ENCODE measurements at places on chromosomes 7 and 10.

GRCh38 chr7:42502022-42502421 lies 265.0 kb upstream of the GLI3 start:
- no peak for DNase-seq

DNA sequence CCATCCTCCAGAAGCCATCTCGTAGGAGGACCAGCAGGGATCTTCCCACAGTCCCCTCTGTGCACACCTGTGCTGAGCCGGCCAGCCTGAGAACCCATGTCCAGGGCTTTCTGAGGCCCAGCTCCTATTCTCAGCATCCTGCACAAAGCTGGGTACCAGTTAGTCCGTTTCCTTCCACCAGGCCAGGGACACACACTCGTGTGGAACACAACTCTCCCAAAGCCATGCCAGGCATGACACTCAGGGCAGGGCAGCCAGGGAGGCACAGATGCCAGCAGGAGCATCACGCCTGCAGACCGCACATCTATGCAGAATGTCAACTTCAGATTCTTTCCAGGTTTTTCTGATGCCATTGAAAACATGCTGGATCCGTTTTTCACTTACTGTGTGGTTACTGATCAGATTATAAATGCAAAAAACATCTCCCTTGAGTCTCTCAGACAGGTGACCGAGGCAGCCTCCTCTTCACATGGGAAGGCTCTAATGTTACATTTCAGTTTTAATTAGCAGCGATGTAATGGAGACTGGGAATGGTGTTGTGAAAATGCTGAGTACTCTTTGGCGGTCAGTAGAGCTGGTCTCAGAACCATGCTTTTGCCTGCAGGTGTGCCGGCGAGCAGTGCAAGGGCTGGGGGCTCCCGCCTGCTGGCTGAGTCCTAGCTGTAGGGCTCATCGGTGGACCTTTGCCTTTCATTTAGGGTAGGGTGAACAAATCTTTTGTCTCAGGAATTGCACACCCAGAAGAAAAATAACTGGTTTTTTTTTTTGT lies 3.3 kb upstream of the SUN1 start:
- no peak for DNase-seq

DNA sequence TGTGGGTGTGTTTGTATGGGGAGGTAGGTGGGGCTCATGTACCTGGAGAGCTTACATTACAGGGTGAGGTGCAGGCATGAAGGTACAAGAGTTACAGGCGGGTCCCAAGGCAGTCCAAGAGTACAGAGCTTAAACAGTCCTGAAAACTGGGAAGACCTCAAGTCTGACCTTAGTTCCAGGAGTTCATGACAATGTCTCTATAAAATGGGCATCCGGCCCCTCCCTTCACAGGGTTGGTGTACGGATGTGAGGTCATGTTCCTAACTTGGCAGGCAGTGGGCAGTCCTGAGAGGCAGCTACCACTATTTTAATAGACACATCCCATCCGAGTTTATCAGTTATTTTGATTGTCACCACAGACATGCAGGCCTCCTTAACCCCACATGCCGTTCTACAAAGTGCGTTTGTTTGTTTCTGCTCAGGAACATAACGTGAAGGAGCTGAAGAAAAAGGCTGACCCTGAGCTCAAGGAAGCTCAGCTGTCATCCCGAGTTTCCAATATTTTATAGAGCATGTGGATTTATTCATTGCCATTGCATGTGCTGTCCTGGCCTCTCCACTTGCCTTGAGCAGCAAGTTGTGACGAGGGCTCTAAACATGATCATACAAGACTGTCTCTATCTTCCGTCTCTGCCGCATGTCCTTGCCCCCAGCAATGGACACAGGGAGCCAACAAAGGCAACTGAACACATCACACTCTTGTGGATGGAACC lies 647.5 kb upstream of the IGFBP3 start:
- no peak for DNase-seq

DNA sequence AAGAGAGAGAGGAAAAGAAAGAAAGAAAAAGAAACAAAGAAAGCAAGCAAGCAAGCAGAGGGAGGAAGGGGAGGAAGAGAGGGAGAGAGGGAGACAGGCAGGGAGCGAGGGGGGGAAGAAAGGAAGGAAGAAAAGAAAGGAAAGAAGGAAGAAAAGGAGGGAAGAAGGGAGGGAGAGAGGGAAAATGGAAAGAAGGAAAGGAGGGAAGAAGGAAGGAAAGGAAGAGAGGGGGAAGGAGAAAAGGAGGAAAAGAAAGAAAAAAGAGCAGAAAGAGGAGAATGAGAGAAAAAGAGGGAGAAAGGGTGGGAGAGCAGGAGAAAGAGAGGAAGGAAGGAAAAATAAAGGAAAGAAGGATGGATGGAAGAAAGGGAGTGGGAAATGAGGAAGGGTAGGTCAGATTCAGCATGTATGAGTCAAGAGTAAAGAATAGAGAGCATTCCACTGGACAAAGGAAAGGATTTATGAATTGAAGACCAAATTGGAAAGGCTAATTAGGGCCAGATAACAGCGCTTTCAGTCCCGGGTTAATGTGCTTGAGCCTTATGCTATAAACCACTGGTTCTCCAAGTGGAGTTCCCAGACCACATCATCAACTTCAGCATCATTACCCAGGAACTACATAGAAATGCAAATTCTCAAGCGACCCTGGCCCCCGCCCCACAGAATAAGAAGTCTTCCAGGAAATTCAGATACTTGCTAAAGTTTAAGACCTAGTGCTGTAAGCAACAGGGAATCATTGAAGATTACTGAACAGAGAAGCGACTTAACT lies 85.1 kb downstream of the C10orf90 start:
- DNase-seq, result no peak

Data from activated CD4-positive, alpha-beta T cell treated with anti-CD3 and anti-CD28 coated beads for 24 hours (primary cell).